ENCODE measurements at places on chromosomes 6 and 20. TPM values are rescaled to one million over a fixed set of nuclear protein-coding genes. Genes with fewer than 3 reads are reported as not detected.
A peak's percentile ranks its signal among the peaks of the same experiment; 100 is the strongest.

- DNase-seq: no peak
These were observed 12.7 kb downstream of the STXBP5 start for GRCh38 chr6:147216915-147217314.

Gene COL11A2
- total RNA-seq: 0.98 TPM

DNA sequence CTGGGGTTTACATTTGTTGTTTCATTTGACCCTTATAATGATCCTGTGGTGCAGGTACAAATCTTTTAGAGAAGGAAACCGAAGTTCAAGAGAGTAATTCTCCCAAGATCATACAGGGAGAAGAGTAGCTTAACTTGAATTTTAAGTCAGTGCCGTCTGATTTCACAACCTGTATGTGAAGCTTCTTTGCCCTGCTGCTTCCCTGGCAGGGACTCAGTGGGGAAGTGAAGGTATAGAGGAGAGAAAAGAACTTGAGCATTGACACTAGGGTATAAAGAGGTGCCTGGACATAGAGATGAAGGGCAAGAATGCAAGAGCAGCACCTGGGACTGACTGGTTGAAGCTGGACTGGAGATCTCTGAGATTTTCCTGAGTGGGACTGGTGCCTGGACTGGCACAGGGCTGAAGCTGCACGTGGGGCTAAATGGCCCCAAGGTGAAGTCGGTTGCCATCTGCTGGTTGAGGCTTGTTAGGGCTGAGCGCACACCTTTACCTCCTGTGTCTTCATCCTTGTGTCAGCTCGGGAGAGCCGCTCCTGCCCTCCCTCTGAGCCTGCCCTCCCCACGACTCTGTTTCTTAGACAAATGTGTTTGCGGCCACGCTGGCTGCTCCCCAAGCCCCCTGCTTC lies 41.8 kb downstream of the FARS2 start:
- DNase-seq: peak; percentile 69

DNA sequence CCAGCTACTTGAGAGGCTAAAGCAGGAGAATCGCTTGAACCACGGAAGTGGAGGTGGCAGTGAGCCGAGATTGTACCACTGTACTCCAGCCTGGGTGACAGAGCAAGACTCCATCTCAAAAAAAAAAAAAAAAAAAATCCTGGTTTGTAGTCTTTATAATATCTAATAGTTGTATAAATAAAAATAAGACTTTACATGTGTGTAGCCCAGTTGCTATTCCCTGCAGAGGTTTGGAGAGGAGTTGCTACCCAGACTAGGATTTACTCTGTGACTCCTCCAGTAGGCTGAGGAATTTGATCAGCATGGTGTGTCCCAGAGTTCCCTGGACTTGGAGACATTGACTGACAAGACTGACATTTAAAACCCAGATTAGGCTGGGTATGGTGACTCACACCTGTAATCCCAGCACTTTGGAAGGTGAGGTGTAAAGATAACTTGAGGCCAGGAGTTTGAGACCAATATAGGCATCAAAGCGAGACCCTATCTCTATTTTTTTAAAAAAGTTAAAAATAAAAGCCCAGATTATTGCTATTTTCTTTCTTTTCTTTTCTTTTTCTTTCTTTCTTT lies 10.2 kb downstream of the CHMP4B start:
- no peak for DNase-seq

Gene GHRH
- not detected for total RNA-seq

GRCh38 chr20:51763965-51764602 lies 4.1 kb downstream of the ATP9A start:
- DNase-seq: peak; percentile 30

Gene CGA
- total RNA-seq: not detected

DNA sequence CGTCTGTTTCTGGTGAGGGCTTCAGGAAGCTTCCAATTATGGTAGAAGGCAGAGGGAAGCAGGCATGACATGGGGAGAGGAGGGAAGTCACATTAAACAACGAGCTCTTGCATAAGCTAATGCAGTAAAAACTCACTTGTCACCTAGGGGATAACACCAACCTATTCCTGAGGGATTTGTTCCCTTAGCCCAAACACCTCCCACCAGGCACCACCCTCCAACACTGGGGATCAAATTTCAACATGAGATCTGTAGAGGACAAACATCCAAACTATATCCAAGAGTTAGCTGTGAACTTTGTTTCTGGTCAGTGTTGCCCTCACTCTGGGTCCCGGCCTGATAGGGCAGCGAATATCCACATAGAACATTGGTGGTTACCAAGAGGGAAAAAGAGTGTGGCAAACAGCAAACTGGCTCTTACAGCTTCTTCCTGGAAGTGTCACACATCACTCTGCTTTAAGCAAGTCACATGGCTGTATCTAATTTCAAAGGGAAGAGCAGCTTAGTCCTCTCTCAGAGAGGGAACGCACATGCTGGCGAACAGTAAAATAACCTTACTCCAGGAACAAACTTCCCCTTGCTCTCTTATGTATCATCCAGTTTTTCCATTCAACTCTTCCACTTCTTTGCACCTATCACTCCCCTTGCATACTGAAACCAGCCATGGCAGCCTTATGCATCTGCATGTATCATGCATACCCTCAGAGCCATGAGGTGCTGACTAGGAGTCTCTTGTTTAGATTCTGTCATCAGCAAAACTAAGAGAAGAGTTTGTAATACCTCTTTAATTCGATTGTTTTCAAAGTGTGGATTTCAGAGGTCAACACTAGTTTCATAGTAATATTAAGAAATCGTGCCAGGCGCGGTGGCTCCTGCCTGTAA lies 4.8 kb upstream of the MOCS1 start:
- DNase-seq: no peak

GRCh38 chr6:108132863-108133262 lies 33.0 kb upstream of the NR2E1 start:
- no peak for DNase-seq

GRCh38 chr6:153084393-153084792 lies 46.7 kb downstream of the RGS17 start:
- no peak for DNase-seq

DNA sequence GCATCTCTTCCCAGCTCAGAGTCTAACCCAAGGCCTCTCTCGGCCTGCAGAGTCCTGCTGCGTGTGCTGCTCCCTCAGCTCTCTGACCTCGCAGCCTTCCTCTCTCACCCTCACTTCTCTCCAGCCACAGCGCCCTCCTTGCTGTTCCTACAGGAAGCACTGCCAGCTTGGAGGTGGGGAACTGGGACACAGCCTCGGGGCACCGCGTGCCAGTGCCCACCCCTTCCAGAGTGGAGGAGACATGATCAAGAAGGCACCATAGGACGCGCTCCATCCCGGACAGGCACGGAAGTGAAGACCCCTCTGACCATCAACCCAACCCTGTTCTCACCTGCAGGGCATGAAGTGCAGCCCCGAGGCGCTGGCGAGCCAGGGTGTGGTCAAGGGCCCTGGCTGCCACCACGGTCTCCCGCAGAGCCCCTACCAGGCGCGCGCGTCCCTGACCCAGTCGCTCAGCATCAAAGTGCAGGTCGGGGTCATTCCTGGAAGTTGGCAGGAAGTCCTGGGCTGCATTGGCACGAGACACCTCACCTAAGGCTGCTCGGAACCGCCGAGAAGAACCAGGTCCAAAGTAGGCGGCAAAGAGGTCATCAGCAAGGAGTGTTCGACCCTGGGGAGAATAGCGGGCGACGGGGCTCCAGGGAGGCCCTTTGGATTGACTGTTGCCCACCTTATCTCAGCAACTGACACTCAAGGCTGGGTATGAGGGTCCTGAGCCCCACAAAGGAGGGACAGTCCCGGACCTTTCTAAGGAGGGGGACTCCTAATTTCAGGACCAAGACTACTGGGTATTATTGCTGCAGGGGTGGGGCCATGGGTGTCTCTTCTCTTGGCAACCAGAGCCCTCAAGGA lies 1.3 kb downstream of the VWA7 start:
- no peak for DNase-seq

GRCh38 chr6:27753668-27754407 lies 158.4 kb downstream of the OR2B2 start:
- DNase-seq: peak; percentile 95

Gene SLC22A23
- total RNA-seq: 8.0 TPM

- no peak for DNase-seq
These were observed 104.8 kb upstream of the ZNF217 start for GRCh38 chr20:53698371-53698978.

DNA sequence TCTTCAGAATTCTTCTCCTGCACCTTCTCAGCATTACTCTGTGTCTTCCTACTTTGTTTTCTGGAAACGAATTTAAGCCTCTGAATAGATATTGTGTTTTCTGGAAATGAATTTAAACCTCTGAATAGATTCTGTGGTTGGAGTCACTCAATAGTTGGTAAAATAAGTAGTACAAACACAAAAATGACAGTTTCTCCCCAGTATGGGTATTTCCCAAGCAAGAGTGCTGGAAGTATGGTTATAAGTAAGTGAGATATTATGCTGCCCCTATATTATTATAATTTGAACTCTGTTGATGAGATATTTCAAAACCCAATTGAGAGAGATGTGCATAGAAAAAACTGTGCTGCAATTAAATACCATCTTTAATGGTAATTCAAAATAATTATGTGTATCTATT lies 94.9 kb downstream of the TINAG start:
- DNase-seq: no peak

- no peak for DNase-seq
These were observed 53.6 kb upstream of the SMOC2 start for GRCh38 chr6:168387426-168387825.

GRCh38 chr6:42396720-42397119 lies 55.0 kb downstream of the TRERF1 start:
- DNase-seq: no peak

DNA sequence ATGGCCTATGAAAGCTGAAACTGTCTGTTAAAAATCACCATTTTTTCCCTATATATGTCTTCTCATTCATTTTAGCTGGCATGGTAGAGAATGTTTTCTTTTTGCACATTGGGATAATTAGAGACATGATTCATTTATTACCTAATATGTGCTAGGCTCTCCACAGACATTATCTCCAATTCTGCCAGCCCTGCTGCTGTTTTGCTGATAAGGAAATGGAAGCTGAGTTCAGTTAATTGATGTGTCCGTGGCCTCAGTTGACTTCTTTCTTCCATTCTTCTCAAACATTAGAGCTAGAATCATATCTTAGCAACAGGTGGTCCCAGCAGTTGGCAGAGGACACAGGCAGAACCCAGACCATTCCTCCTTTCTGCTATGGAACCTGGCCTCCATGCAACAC lies 644.1 kb upstream of the CITED2 start:
- DNase-seq: no peak

GRCh38 chr20:346640-347316 lies at the start of gene NRSN2:
TSS of gene NRSN2 (plus strand) at chr20:347111. CDS start at chr20:349644, 2,533 bp downstream.
- peak; percentile 62 for DNase-seq

Gene EMILIN3
- 0.24 TPM for total RNA-seq

DNA sequence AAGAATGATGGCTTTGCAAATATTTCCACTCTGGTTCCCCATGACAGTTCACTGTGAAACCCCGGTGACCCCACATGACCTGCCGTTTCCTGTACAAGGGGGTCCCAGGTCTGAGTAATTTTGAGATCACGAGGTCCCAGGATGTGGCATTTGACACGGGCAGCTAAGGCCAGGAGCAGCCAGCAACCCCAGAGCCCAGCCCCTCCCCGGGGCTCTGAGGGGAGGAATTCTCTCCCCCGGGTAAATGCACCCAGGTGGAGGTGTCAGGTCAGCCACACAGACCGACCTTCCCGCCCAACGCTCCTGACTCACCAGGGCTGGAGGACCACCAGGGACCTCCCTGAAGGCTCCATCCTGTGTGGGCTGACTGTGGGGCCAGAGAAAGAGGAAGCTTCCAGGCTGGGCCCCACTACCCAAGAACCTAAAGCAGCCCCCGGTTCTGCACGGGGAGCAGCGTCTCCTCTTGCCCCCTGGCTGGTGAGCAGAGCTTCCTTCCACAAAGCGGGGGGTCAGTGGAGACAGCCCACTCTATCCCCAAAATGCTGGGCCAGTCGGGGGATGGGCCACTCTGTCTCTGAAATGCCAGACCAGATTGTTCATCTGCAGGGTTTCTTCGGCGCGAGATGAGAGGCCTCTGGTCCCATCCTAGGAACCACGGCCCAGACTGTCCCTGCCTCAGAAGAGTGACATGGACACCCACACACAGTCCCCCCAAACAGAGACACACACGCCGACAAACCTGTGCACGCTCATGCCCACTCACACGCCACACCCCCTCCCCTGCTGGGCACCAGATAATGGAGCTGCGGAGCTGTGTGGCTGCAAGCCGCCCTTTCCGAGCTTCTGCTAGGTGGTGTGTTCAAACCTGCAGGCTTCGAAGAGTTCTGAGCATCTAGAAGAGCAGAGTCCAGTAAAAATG lies 23.4 kb upstream of the SLCO4A1 start:
- DNase-seq: no peak

- peak; percentile 73 for DNase-seq
These were observed 2.3 kb upstream of the HLA-DMA start for GRCh38 chr6:32954986-32955802.

GRCh38 chr6:114039841-114040240 lies 68.9 kb upstream of the HDAC2 start:
- no peak for DNase-seq

GRCh38 chr6:30759575-30760239 lies 15.4 kb upstream of the IER3 start:
- no peak for DNase-seq

GRCh38 chr6:39266375-39266774 lies 37.1 kb upstream of the KCNK5 start:
- DNase-seq: no peak

- DNase-seq: no peak
These were observed 90.4 kb downstream of the DLL1 start for GRCh38 chr6:170200458-170200891.

Gene DSP
- total RNA-seq: 2.0 TPM

GRCh38 chr20:35972462-35972861 lies 4.1 kb downstream of the CNBD2 start:
- DNase-seq: no peak

DNA sequence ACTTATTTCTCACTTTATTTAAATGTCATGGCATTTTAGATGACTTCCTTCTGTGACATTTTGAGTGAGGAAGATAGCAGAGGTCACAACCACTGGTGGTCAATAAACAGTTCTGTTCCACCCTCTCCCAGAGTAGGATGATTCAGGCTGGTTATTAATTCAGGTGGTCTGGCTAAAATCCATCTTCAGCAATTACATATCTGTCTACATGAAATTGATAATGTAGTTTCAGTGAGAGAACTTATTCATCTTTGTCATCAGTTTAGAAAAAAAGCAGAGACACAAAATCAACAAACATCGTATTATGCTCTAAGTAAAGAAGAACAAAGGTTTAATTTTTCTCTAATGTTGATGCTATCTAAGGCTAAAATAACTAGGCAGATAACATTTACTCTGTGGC lies 525.5 kb downstream of the TENT5A start:
- DNase-seq: peak; percentile 43

DNA sequence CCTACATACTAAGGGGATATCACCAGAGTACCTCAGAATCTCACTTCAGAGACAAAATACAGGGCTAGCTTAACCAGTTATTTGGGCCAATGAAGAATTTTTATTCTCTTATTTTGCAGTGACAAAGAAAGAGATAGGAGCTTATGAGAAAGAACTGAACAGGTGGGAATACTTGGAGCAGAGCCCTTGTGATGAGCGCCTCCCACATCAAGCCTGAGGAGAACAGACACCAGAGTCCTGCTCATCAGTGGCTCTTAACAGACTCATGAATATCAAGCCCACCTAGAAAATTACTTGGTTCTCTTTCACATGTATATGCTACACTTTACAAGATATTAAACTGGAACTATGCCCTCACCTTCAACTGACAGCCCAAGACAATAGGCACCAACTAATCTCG lies 99.0 kb downstream of the FAXC start:
- no peak for DNase-seq

Measured in SK-MEL-5 (cell line).